ENCODE measurements at places on chromosomes 1 and 21.
A peak's percentile ranks its signal among the peaks of the same experiment; 100 is the strongest.

GRCh38 chr1:234582186-234582585, 27.8 kb downstream of the IRF2BP2 start:
- DNase-seq = no peak

DNA sequence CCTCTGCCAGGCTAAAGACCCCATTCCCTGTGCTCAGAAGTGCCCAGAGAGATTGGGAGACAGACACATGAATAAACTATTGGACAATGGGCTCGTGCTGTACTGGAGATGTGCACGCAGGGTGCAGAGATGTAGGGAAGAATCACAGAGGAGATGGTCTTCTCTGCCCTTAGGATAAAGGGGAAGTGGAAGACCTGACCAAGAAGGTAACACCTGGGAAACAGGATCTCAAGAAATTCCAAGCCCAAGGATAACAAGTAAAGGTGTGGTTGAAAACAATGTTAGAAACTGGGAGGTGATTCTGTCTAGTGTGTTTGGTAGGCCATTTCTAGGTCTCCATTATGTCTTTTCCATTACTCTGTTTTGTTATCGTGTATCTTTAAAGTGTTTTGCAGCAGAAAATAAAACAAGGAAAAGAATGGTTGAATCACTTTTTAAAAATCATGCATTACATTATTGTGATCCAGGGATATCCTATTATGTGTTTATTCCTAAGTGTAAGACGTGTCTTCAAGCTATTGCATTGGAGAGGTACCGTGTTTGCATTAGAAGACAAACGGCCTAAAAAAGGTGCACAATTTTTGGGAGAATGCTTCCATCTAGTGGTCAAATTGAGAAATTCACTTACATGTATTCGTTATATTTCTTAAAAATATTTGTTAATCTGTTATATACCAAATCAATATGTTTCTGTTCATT, 40.8 kb upstream of the KCTD3 start:
- no peak for DNase-seq

- DNase-seq = no peak
Observed at GRCh38 chr21:16773206-16773605, 739.6 kb upstream of the CXADR start.

DNA sequence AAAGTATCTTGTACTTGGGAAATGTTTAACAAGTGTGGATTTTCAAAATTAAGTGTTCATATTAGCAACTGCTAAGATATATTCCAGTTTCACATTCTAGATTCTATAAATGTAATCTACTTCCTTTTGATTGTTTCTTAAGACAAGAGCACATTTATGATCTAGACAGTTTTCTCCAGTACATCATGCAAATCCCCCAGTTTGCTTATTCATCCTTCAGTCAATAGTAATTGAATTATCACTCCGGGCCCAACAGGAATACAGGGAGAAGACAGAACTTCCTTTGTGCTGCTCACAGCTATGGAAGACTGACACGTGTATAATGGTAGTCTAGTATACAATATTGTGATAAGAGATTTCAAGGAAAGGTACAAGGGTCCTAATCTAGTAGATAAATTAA, 14.5 kb downstream of the PLA2G4A start:
- no peak for DNase-seq

DNA sequence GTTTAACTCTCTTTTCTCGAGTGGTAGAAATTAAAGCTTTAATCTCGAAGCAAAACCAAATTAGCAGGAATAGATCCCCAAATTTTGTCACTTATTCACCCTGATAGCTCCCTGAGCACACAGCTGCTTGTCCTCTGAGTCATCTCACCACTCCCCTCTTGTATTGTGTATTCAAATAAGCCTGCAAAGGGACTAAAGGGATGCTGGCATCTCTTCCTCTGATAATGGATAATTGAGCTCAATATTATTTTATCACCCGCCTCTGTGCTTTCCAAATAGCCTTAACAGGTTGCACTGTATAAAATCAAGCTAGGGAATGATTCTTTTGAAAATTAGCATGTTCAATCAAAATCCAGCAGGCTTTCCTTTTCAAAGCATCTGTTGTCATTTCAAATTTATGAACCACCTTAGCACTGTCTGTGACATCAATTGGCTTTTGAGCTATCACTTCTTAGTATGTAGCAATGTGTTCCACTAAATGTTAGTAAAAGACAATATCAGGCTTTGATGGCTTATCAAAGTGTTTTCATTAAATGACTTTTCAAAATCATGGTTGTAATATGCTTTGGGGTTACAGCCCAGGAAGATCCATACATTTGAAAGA, 561.6 kb downstream of the PLA2G4A start:
- DNase-seq = no peak

DNA sequence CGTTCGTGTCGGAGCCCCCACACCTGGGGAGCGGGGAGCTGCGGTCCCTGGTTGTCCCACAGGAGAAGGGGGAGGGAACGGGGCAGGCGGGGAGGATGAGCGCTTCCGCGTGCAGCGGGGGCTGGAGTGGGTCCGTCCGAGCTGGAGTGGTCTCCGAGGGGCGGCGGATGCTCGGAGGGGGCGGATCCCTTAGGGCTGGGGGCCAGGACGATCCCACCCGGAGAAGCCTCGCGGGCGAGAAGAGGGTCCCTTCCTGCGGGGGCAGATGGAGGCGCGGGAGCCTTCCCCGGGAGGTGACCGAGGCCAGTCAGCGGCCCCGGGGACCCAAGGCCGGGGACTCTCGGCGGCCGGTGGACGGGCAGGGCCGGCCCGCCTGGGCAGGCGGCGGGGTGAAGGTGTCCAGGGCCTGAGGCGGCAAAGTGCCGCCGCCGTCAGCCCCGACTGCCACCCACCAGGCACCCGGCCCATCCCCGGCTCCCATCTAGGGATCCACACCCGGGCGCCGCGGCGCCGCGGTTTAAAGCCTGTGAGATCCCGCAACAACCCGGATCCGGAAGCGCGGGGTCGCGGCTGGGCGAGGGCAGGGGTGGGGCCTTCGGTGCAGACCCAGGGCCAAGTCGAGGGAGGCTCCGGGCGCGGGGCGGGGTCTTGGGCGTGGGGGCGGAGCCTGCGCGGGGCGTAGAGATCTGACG, 5.3 kb upstream of the CCDC27 start:
- peak; percentile 81 for DNase-seq

DNA sequence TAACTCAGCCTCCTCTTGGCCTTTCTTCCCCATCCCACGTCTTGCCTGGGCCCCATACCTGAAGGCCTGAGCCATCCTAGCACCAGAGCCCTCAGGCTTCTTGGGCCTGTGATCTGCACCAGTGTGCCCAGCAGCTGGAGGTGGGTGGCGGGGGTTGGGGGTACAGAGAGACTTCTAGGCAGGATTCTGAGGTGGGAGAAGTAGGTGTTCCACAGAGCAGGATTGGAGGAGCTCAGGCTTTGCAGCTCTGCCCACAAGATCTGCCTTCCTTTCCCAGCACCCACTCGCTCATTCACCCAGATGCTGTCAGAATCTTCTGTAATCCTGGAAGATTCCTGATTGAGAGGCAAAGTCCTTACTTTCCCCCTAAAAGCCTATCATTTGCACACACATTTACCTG, 10.0 kb upstream of the GJB5 start:
- no peak for DNase-seq

- no peak for DNase-seq
Observed at GRCh38 chr1:154519591-154519991, 17.4 kb upstream of the SHE start.

- no peak for DNase-seq
Observed at GRCh38 chr21:18417141-18417790, 13.7 kb upstream of the TMPRSS15 start.

DNA sequence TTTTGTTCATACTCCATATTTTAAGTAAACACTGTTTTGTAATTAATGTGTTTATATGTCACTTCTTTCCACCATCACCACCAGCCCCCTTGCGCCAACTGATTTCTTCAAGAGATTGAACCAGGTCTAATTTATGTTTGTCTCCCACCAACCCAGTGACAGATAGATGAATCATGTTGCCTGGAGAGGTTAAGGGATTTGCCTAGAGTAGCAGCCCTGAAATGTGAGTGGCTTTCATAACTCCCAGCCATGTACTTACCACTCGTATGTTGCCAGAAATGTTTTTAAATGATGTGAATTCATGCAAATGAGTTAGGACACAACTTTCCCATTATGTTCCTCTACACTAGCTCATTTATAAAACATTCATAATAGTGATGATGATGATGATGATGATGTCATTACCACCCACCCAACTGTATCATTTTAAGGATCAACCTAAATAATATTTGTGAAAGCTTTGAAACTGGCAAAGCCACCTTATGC, 86.9 kb downstream of the LRRC8D start:
- DNase-seq = no peak

GRCh38 chr1:6483017-6483760, 8.3 kb downstream of the PLEKHG5 start:
- DNase-seq = no peak

DNA sequence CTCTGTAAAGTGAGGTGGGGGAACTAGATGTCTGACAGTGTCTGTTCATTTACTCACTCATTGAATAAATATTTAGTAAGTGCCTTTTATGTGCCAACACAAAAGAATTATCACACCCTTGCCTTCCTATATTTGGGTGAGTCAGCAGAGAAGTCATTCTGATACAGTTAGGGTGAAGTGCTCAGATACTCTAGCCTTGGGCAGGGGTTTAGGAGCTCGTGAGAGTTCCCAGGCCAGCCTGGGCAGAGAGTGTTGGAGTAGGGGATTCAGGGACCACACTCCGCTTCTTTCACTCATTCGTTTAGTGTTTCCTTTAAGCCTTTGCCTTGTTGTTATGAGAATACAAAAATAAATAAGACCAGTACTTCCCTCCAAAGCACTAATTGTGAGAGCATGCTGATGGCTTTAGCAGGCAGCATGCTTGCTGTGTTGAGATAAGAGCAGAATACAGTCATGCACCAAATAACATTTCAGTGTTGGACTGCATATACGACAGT, 83.9 kb downstream of the DYRK1A start:
- no peak for DNase-seq

- no peak for DNase-seq
Observed at GRCh38 chr1:241424480-241424971, 67.5 kb upstream of the RGS7 start.

- DNase-seq = no peak
Observed at GRCh38 chr1:23634840-23635651, 56.6 kb upstream of the RPL11 start.

DNA sequence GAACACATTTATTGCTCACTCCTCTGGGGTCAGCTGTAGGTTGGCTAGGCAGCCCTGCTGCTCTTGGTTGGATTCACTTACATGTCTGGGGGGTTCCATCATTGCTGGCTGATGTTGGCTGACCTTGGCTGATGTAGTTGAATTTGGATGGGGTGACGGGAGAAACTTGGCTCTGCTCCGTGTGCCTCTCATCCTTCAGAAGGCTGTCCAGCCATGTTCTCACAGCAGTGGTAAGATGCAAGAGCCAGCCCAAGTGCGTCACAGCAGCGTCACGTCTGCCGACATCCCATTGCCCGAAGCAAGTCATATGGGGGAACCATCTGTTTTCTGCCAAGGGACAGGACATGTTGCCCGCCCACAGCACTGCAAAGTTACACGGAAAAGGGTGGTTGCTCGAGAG, 613.5 kb downstream of the MATN1 start:
- no peak for DNase-seq

DNA sequence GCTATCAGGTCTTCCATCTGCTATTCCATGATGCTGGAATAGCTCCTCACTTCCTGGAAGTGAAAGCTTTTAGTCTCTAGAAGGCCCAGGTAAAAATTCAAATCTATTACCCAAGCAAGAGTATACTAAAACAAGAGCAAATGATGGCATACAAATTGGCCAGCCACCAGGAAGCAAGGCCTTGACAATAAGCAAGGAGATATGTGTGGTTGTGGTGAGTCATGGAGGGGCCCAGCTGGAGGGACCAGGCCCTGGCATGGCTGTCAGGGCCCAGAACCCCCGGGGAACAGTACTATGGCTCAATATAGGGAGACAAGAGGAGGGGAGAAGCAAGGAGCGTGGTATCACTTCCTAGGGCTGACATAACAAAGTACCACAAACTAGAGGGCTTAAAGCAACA, 358.7 kb downstream of the RRAGC start:
- no peak for DNase-seq

GRCh38 chr1:242629396-242629795, 104.9 kb upstream of the PLD5 start:
- DNase-seq = no peak

DNA sequence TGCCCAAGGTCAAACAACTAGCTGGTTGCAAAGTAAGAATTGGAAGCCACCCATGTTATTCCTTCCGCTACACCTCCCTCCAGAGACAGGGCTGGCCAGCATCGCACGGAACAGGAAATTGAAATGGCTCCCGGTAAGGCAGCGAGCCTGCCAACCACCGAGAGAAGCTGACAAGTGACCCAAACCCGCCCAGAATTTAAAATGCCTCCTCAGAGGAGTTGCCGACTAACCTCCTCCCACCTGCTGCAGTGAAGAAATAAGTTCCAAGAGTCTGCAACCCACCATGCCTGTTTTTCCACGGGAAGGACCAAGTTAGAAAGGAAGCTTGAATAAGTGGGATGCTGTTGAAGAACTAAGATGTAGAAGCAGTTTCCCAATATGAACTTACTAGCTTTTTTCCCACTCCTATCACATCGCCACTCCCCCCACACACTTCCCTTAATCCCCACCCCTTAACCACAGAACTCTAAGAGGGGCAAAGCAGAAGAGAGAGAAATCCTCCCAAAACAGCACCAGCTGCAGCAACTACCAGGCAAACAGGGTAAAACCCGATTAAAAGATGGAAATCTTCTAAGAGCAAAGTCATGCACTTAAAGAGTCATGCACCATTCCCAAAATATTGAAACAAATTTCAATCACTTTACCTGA, 78.6 kb downstream of the TIAM1 start:
- DNase-seq = no peak

DNA sequence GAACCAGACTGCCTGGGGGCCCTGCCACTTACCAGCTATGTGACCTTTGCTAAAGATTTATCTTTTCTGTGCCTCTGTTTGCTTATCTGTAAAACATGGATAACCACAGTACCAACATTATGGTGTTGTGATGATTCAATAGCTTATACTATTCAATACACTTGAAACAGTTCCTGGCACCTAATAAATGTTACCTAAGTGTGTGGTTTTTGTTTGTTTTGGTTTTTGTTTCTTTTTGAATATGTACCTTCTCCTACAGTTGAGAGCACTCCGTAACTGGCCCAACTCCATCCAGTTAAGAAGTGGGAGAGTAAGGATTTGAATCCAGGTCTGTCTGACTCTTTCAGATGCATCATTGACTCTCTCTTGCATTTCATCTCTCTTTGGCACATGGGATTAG, 125.8 kb upstream of the C8B start:
- no peak for DNase-seq

- no peak for DNase-seq
Observed at GRCh38 chr1:183484254-183484653, 12.0 kb downstream of the SMG7 start.

DNA sequence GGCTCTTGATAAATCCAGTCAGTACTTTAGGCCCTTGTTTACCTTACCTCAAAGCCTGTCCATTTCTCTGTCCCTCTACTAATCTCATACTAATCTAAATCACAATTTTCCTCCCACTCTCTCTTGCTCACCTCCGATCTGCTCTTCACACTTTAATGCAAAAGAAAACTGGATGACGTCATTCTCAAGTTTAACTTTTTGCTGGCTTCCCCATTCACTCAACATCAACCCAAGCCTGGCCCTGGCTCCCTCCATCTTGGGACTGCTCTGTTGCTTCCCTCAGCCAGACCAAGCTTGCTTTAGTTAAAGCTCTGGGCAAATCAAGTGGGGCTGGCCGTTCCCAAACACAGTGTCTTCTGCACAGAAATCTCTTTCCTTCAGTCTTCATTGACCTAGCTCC, 29.7 kb downstream of the COA6 start:
- DNase-seq = no peak
